ENCODE measurements at places on chromosomes 2 and 18.

- no peak for DNase-seq
Observed at GRCh38 chr18:72410399-72410798, 133.7 kb downstream of the CBLN2 start.

GRCh38 chr2:193463011-193463410 is 1268.3 kb upstream of the TMEFF2 start:
- no peak for DNase-seq

DNA sequence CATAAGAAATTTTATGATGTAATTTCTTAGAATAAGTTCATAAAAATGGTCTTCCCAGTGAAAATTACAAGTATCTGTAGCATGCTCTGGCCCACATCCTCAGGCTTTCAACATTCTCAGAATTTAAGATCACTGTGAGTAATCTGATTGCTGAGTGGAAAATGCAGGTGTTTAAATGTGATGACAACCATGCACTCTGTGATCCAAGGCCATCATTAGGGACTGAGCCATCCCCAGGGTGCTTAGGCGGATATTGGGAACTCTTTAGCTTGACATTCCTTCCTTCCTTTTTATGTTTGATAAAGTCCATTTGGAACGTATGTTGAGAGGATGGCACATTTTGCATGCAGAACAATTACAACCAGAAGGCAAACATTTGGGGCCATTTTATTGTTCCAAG is 95.5 kb downstream of the ARL4C start:
- DNase-seq, result no peak

DNA sequence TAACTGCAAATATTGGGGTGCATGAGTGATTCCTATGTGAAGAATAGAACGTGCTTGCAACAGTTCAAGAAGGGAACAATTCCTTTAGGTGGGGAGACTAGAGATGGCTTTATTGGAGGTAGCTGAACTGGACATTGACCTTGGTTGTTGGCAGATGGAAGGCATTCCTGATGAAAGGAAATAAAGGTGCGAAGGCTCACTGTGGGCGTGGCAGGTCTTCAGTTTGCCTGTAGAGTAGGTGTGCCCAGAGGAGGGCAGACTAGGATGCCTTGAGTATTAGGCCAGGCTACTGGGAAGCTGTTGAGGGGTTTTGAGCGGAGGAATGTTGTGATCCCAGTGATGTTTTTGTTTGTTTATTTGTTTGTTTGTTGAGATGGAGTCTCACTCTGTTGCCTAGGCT is 2.8 kb downstream of the SPR start:
- no peak for DNase-seq

DNA sequence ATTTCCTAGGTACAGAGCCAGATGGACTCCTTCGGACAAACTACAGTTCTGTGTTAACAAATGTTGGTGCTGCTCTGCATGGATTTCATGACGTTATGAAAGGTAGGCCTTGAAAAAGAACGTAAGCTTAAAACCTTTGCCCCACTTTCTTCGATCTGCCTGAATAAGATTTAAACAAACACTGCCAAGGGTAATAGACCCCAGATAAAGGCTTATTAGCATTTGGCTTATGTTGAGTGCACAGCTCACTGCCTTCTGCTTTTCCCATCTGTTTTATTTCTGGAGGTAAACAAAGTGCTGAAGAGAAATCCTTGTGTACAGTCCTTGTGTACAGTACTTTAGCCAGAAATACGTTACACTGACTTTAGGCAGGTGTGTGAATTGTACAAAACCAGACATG is 50.0 kb upstream of the STON1 start:
- no peak for DNase-seq

- no peak for DNase-seq
Observed at GRCh38 chr2:44706681-44707553, 234.6 kb upstream of the SIX3 start.

DNA sequence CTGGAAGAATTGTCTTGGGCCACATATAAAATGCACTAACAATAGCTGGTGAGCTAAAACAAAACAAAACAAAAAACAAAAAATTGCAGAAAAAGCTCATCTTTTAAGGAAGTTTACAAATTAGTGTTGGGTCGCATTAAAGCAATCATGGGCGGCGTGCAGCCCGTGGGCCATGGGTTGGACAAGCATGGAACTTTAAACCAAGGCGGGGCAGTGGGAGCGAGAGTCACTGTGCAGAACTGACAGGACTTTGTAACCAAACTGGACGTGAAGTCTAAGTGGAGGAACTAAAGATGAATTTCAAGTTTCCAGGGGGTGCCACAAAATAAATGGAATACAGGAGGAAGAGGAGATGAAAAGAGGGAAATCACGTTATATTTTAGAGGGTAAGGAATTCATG is 80.7 kb downstream of the PSMG2 start:
- DNase-seq, result no peak

All from testis (tissue), 5 donors.